RCC 7860 (cell line): ENCODE measurements at places on chromosomes 7 and 10.

DNA sequence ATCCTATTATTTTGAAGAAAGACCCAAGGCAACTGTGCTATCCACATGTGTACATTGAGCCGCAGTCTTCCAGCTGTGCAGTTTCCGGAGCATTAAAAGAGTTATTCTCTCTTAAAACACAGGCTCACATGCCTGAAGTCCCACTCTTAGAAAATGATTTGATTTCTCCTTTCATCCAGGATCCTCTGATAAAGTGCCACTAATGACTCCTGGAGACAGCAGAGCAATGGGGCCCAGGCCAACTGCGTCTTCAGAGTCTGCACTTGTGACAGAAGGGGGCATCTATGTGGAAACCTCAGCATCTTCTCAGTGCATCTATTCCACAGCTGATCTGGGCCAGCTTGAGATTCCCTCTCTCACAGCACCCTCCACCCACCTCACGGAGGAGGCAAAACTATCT, 482.1 kb upstream of the AKR1E2 start:
- DNase-seq, result no peak

GRCh38 chr10:91613411-91614187, 19.3 kb downstream of the PPP1R3C start:
- DNase-seq, result peak; percentile 89

GRCh38 chr10:47101196-47101595, 190.0 kb downstream of the PTPN20 start:
- no peak for DNase-seq

DNA sequence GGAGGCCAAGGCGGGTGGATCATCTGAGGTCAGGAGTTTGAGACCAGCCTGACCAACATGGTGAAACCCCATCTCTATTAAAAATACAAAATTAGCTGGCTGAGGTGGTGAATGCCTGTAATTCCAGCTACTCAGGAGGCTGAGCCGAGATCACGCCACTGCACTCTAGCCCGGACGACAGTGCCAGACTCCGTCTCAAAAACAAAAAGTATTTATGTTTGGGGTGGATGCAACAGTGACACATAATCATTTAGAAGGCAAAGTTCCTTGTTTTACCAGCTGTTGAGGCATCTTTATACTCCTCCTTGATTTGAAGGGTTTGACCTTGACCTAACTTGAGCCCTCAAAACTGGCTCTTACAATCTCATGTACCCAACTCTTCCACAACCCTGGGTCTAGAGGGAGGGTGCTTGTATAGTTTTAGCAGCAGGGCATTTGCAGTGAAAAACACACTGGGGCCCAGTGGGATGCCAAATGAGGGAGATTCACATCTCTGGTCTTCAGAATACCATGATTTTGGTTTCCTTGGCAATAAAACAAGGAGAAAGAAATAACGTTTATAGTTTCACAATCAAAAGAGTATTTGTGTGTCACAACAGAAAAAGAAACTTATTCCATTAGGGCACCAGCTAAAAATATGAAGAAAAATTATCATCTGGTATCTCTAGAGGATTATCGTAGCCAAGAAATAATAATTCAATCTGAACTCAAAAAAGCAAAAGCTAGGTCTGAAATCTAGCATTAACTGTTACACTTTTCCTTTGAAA, 14.2 kb upstream of the TMEM254 start:
- no peak for DNase-seq

DNA sequence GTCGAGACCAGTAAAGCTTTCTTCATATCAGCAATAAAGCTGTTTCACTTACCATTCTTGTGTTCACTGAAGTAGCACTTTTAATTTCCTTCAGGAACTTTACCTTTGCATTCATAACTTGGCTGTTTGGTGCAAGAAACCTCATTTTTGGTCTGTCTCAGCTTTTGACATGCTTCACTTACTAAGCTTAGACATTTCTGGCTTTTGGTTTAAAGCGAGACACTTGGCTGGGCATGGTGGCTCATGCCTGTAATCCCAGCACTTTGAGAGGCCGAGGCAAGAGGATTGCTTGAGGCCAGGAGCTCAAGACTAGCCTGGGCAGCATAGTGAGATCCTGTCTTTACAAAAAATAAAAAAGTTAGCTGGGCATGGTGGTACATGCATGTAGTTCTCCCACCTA, 15.8 kb downstream of the PLEKHA1 start:
- no peak for DNase-seq

DNA sequence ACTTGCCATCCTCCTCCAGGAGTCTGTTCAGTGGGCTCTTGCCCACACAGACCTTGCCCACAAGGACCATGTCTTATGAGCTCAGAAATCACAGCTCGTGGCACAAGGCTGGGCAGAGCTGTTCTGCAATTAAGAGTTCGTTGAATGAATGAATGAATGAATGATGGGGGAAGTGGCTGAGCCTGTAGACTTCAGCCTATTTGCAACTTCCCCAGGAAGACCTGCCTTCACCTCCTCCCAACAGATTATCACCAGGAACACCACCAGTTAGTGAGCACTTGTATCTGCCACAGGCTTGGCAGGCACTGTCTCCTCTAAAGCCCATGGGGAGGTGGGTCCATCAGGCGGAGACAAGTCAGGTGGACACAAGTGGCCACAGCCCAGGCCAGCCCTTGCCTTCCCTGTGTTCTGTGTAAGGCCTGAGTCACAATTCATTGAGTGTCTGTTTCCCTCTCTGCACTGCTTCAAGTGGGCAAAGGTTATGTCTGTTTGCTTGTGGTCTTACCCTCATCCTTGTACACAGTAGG, 1.8 kb upstream of the FGF8 start:
- no peak for DNase-seq

- no peak for DNase-seq
Observed at GRCh38 chr10:33594475-33594874, 260.0 kb upstream of the NRP1 start.

GRCh38 chr10:91617072-91617609, 15.7 kb downstream of the PPP1R3C start:
- peak; percentile 68 for DNase-seq

- no peak for DNase-seq
Observed at GRCh38 chr10:113527211-113527906, 25.5 kb upstream of the HABP2 start.

DNA sequence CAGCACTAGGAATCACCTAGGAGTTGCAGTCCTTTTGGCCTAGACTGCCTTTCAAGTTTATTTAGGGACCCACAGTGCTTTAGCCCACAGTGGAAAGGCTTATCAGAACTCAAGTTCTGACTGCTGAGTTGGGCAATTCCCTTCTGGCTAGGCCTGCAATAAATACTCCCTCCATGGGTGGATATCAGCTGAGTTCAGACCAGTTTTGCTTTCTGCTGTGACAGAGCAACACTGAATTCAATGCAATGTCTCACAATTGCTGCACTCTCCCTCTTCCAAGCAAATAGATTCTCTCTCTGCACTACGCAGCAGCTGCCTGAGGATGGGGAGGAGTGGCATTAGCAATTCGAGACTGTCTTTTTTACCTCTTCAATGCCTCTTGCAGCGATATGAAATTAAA, 1153.3 kb downstream of the SORCS1 start:
- no peak for DNase-seq

GRCh38 chr7:112529521-112529920, 48.7 kb downstream of the LSMEM1 start:
- no peak for DNase-seq

DNA sequence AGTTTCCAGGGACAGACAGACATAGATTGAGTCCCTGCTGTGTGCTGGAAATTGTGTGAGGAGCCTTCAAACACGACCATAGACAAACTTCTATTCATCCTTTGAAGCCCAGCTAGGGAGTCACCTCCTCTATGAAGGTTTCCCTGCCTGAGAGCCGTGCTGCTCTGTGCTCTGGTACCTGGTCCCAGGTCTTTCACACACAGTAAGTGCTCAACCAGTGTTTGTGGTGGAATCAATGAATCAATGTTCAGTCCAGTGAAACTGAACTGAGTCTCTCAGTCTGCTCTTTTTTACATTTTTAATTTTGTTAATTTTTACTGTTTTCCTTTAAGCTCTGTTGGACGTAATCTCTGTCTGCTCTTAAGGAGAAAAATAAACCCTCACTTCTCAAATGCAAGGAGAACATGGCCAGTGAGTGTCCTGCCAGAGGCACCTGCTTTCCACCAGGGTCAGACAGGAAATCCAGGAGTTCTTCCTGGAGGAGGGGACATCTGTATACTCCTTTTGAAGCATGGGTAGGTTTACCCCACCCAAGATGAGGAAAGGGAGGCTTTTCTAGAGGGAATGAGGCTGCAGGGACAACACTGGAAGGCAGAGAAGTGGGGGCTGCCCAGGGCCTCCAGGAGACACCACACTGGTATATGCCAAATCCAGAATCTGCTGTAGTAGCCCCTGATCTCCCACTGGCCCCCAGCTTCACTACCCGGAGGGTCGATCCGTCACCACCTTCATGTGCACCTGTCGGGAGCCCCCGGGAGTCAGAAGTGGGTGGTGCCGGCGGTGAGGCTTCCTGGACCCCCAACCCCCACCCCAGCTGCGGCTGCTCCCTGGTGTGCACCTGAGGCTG, 56.3 kb downstream of the MICALL2 start:
- DNase-seq, result no peak

DNA sequence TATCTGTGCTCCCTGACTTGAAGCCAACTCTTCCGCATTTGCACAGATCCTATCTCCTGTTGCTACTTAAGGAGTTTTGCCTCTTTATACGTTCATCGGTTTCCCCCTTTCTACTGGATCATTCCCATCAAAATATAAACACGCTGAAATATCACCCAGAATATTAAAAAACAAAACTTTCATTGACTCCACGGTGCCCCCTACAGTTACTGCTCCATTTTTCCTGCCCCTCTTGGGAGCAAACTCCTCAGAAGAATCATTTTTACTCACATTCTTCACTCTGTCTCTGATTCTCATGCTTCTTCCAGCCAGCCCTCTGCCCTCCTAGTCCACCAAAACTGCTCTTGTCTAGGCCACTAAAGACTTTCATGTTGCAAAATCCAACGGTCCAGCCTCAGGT, 66.4 kb downstream of the MYOF start:
- no peak for DNase-seq

- DNase-seq, result no peak
Observed at GRCh38 chr7:7569081-7569527, 2.4 kb downstream of the MIOS start.

DNA sequence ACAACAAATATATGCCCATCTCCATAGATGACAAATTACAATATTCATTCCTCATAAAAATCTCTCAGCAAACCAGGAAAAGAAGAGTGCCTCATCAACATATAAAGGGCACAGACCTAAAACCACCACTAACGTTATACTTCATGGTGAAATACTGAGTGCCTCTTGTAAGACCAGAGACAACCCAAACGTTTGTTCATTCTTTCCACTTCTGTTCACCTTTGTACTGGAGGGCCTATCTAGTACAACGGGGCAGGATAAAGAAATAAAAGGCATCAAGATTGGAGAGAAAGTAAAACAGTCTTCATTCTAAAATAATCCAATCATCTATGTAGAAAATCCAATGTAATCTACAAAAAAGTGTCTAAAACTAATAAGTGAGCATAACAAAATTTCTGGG, 79.1 kb downstream of the LARP4B start:
- DNase-seq, result no peak

- DNase-seq, result peak; percentile 79
Observed at GRCh38 chr7:81190997-81191768, 272.3 kb upstream of the SEMA3C start.

- no peak for DNase-seq
Observed at GRCh38 chr7:156547884-156548561, 92.6 kb upstream of the RNF32 start.

DNA sequence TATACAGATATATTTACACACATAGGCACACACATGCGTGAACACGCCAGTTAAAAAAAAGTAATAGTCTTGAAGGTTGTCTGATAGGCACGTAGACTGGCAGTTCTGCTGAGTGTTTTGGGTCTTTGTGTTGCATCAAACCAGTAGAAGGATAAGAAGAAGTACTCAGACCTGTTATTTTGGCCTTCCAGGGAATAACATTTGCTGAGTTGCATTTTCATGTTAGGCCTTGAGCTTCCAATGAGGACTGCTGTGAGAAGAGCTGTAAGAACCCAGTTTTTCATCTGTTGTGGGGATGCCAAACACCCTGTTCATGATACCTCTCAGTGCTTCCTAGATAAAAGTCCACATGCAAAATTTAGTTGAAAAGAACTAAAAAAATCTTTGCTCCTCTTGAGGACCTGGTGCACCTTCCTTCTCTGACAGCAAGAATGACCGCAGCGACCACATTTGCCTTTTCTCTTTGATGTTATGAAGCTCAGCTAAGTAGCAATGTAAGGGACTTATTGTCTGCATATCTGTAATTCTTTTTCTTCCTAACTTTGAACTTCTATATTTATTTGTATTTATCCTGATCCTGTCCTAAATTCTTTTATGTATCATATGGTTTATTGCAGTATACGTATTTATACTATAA, 27.2 kb downstream of the HIPK2 start:
- DNase-seq, result no peak

DNA sequence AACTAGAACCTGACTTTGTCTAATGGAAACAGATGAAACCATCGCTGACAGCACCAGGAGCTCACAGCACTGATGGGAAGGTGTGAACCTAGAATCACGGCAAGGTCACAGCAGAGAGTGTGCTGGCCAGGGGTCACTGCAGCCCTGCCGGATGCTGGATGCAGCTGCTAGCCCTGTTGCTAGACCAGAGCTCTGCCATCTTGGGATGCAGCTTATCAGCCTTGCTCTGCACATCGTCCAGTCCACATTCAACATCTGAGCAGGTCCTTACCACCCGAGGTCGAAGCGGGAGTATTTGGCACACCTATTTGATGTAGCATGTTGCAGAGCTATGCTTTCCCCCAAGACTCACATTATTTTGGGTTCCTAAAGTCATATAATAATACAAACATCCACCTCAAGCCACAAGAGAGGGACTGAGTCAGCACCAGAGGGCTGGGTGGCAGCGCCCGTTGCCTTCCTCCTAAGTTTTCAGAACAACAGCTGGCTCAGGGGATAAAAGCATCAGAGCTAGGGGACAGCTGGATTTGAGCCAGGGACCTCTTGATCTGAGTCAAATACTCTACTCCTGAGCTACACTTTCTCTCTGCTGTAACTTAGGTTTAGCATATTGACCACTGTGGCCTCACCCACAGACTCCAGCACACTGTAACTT, 135.3 kb downstream of the ZNF467 start:
- no peak for DNase-seq

DNA sequence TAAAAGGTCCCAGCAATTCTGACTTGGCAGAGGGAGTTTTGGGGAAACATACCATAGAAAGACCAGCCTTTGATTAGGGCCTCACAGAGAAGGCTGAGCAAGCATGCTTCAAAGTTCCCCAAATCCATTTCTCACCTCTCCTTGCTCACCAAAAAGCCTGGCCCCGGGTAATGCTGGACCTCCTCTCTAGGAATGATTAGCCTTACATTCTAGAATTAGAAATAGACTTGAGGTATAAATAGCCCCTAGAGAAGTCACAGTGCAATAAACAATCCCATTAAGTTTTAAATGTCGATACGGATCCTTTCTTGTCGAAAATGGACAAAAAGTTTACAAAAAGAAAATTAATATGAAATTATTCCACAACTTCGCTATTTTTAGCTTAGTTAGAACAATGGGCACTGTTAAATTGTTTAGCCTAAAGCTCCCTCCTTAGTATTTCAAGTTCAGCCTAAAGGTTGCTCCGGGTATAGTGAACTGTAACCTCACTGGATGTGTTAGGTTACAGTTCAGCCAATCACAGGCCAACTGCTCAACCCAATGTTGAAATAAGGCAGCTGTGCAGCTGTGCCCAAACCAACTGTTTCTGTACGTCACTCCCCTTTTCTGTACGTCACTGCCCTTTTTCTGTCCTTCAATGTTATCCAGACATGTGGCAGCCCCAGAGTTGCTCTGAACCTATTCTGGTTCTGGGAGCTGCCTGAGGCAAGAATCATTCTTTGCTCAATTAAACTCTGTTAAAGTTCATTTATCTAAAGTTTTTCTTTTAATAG, 7.9 kb upstream of the GSDME start:
- DNase-seq, result no peak

- DNase-seq, result no peak
Observed at GRCh38 chr7:77338883-77339629, 77.1 kb downstream of the GSAP start.
